ENCODE measurements at places on chromosomes 16 and 17.

- no peak for DNase-seq
These were observed 94.3 kb downstream of the CYLD start for GRCh38 chr16:50836121-50836621.

- DNase-seq = no peak
These were observed 79.1 kb upstream of the CDH5 start for GRCh38 chr16:66287416-66287815.

- peak; percentile 97 for DNase-seq
These were observed 27.2 kb downstream of the ABCC3 start for GRCh38 chr17:50661795-50662391.

- DNase-seq = peak; percentile 90
These were observed at the start of gene TOM1L1 for GRCh38 chr17:54900457-54901229. TSS of gene TOM1L1 (plus strand) at chr17:54900852. CDS start at chr17:54900866, 14 bp downstream.

DNA sequence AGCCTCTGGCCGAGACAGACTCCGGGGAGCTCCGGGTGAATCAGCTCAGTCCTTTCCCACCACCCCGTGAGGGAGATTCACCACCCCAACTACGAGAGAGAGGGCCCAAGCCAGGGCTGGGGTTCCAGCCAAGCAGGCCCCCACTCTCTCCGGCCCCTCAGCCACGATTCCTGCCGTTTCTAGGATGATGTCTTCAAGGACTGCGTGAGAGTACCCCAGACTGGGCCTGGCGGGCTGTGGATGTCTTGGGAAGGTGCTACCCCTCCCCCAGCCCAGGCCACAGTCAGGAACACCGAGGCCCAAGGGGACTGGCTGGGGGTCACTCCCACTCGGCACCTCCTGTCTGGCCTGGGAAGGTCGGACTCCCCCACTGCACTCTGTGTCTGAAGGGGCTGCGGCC, 21.6 kb upstream of the PABPN1L start:
- DNase-seq = no peak

- DNase-seq = no peak
These were observed 39.1 kb downstream of the CDRT15 start for GRCh38 chr17:14197586-14197985.

- no peak for DNase-seq
These were observed 1.0 kb downstream of the RNF40 start for GRCh38 chr16:30762991-30763725.

GRCh38 chr17:78105101-78105500, 23.5 kb downstream of the TMC6 start:
- no peak for DNase-seq
